Kidney (tissue), 22 donors: ENCODE measurements at places on chromosomes 11 and 22. TPM values are rescaled to one million over a fixed set of nuclear protein-coding genes. Genes with fewer than 3 reads are reported as not detected.

The BCO2 gene
- 9.6 TPM for total RNA-seq

The MMP8 gene
- 0.16 TPM for total RNA-seq

The C11orf16 gene
- total RNA-seq, result 0.91 TPM

The CFAP300 gene
- total RNA-seq, result 8.2 TPM

The PIWIL4 gene
- total RNA-seq, result 6.0 TPM

The FAM111B gene
- 2.2 TPM for total RNA-seq

The OR10G6 gene
- not detected for total RNA-seq

The ATL3 gene
- 78.3 TPM for total RNA-seq

The KCNJ1 gene
- 175 TPM for total RNA-seq

The LINC01488 gene
- total RNA-seq, result not detected

The MRGPRX3 gene
- total RNA-seq, result not detected

The SLC22A9 gene
- not detected for total RNA-seq

The DDIAS gene
- total RNA-seq, result 1.4 TPM

The EXPH5 gene
- 9.5 TPM for total RNA-seq

The RIMBP3C gene
- 0.22 TPM for total RNA-seq

The SPTBN2 gene
- total RNA-seq, result 64.9 TPM

The C11orf52 gene
- total RNA-seq, result 27.8 TPM

The ART1 gene
- total RNA-seq, result 0.31 TPM

The GNB1L gene
- total RNA-seq, result 4.4 TPM

The MS4A6E gene
- total RNA-seq, result 0.38 TPM

The OR2D2 gene
- total RNA-seq, result 0.60 TPM

The TXNRD2 gene
- total RNA-seq, result 28.6 TPM

The CHST1 gene
- 2.8 TPM for total RNA-seq

The GGTLC2 gene
- 0.76 TPM for total RNA-seq

The DPAGT1 gene
- 34.8 TPM for total RNA-seq

The MIOX gene
- total RNA-seq, result 3.5 TPM

The VPREB1 gene
- total RNA-seq, result not detected

The MTFP1 gene
- 8.1 TPM for total RNA-seq

The SPECC1L gene
- 65.8 TPM for total RNA-seq

The TMPRSS13 gene
- 1.9 TPM for total RNA-seq

The SMTNL1 gene
- not detected for total RNA-seq

The RFPL1 gene
- not detected for total RNA-seq

The HMGXB4 gene
- 17.3 TPM for total RNA-seq

The PDGFB gene
- 14.2 TPM for total RNA-seq

The SLC22A8 gene
- 0.41 TPM for total RNA-seq

The HTR3A gene
- total RNA-seq, result 1.1 TPM

The CASP12 gene
- total RNA-seq, result 0.91 TPM
